ENCODE measurements at places on chromosomes 5 and 9. TPM values are rescaled to one million over a fixed set of nuclear protein-coding genes. Genes with fewer than 3 reads are reported as not detected.

Gene PCDHGB3
- total RNA-seq: 0.54 TPM

Gene NOXA1
- 7.3 TPM for total RNA-seq

Gene GPSM1
- 26.5 TPM for total RNA-seq

Gene ASPN
- not detected for total RNA-seq

Gene FOXD1
- 3.1 TPM for total RNA-seq

Gene MOB3B
- 4.7 TPM for total RNA-seq

Gene IFNK
- total RNA-seq: not detected

Gene MRPL36
- 68.4 TPM for total RNA-seq

Gene NR4A3
- 0.39 TPM for total RNA-seq

Gene DAPK1
- total RNA-seq: 79.2 TPM

Gene SOHLH1
- total RNA-seq: 44.9 TPM

Gene LRRC19
- not detected for total RNA-seq

Gene ARHGEF37
- total RNA-seq: 0.70 TPM

Gene TMC1
- total RNA-seq: not detected

Gene TMEM161B
- 27.0 TPM for total RNA-seq

Gene CER1
- not detected for total RNA-seq

Gene COL23A1
- 0.18 TPM for total RNA-seq

Gene ORM2
- total RNA-seq: 46.0 TPM

Gene PCDHA4
- total RNA-seq: 0.07 TPM

Gene SPATA31D1
- total RNA-seq: not detected

Gene SPINK4
- total RNA-seq: 2.1 TPM

Gene CRHBP
- total RNA-seq: not detected

Gene GCNT4
- total RNA-seq: 3.0 TPM

Gene PCDH12
- not detected for total RNA-seq

Gene TIMD4
- 2.0 TPM for total RNA-seq

Gene DMRT3
- not detected for total RNA-seq

Gene CSF1R
- 5.8 TPM for total RNA-seq

Gene FABP6
- not detected for total RNA-seq

Gene CTXN3
- not detected for total RNA-seq

Gene FAM153A
- not detected for total RNA-seq

Gene MCIDAS
- total RNA-seq: 2.0 TPM

Gene IL7R
- total RNA-seq: not detected

Gene NUTM2F
- not detected for total RNA-seq

Gene SV2C
- total RNA-seq: not detected

Gene CA9
- total RNA-seq: not detected

Gene PALM2AKAP2
- total RNA-seq: 0.54 TPM

Gene FAM169A
- total RNA-seq: 14.4 TPM

Gene NKD2
- 13.6 TPM for total RNA-seq

Gene C9orf50
- not detected for total RNA-seq

Gene GDNF
- total RNA-seq: not detected

Gene UBE2R2
- 52.3 TPM for total RNA-seq

Measured in Caco-2 (cell line).